ENCODE measurements at places on chromosomes 11 and 22. TPM values are rescaled to one million over a fixed set of nuclear protein-coding genes. Genes with fewer than 3 reads are reported as not detected.

OR10G8 gene
- not detected for total RNA-seq

CEP126 gene
- total RNA-seq, result 0.32 TPM

GRCh38 chr22:45831394-45831793 lies 145.6 kb downstream of the WNT7B start:
- H3K4me3 ChIP-seq, result no peak overlapping the region
- H3K36me3 ChIP-seq, result no peaks in the 10 kb centered on the region
- no peaks in the 10 kb centered on the region for H3K4me1 ChIP-seq
- H3K27ac ChIP-seq, result no peak overlapping the region

DNA sequence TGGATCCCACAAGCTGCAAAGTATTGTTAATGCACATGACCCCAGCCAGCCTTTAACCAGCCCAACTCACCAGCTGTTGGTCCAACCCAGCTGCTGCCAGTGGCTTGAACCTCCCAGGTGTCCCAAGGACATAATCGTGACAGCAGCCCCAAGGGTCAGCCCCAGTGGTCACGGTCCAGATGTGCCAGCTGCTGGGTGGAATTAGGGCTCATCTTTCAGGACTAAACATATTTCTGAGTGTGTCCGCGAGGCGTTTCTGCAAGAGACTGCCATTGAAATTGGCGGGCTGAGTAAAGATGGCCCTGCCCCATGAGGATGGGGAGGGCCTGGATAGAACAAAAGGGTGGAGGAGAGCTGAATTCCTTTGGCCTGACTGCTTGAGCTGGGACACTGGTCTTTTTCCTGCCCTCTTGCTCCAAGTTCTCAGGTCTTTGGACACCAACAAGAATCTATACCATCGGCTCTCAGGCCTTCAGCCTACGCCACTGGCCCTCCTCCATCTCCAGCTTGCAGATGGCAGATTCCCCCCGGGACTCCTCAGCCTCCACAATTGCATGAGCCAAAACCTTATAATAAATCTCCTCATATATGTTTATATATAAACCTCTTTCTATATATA lies 240.2 kb downstream of the MN1 start:
- no peak overlapping the region for H3K4me3 ChIP-seq
- peak overlapping the region; percentile 31 for H3K27ac ChIP-seq
- peak; percentile 48 for DNase-seq
- H3K27me3 ChIP-seq, result no peaks in the 10 kb centered on the region
- H3K36me3 ChIP-seq, result no peaks in the 10 kb centered on the region
- H3K4me1 ChIP-seq, result peaks cover 10% of the 10 kb centered on the region

GRCh38 chr11:46309814-46310259 lies 32.4 kb downstream of the CREB3L1 start:
- no peak for DNase-seq
- no peak overlapping the region for H3K4me3 ChIP-seq
- no peaks in the 10 kb centered on the region for H3K36me3 ChIP-seq
- H3K27ac ChIP-seq, result no peak overlapping the region

GRCh38 chr11:20103281-20103680 lies 57.0 kb downstream of the DBX1 start:
- H3K36me3 ChIP-seq, result peaks cover 92% of the 10 kb centered on the region
- H3K4me1 ChIP-seq, result no peaks in the 10 kb centered on the region
- H3K27ac ChIP-seq, result no peak overlapping the region
- DNase-seq, result no peak
- H3K4me3 ChIP-seq, result no peak overlapping the region
- no peaks in the 10 kb centered on the region for H3K27me3 ChIP-seq

DNA sequence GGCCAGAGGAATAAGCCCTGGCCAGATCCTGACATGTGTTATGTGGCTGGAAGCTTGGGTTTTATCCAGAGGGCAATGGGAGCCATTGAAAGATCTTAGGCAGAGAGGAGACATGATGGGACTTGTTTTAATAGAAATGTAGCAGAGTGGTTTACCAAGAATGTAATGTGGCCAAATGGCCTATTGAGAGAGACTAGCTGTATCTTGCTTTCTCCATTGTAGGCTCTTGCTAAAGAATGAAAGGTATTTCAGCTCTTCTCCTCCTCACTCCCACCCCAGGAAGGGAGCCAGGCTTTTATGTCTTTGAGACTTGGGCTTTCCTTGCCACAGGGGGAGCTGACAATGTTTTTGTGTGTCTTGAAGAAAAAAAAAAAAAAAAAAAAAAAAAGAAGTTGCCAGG lies 82.3 kb downstream of the TRIM29 start:
- no peaks in the 10 kb centered on the region for H3K36me3 ChIP-seq
- no peaks in the 10 kb centered on the region for H3K4me1 ChIP-seq
- no peak for DNase-seq
- no peak overlapping the region for H3K27ac ChIP-seq
- H3K4me3 ChIP-seq, result no peak overlapping the region
